ENCODE measurements at places on chromosomes 12 and 14.

DNA sequence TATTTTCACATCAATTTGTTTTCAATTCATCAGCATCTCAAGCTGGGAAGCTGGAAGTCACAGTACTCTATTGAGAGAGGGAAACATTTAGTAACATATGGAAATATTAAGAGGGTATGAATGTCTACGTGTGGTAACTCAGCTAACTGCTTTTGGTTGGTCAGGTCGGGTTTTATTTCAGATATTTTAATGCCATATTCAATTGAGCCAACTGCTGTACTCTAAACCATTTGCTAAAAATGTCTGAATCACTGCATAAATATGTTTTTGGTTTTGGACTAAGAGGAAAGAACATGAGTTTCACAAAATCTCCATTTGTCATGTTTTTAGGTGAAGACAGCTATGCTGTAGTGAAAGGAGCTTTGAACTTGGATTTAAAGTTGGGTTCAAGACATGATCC is 18.9 kb upstream of the PPFIBP1 start:
- DNase-seq = no peak

GRCh38 chr12:5305886-5306545 is 125.9 kb upstream of the NTF3 start:
- DNase-seq = no peak

- no peak for DNase-seq
These were observed 56.7 kb downstream of the BCL11B start for GRCh38 chr14:99215277-99215676.

GRCh38 chr12:59594943-59595500 is 807 bp upstream of the SLC16A7 start:
- DNase-seq = no peak

- no peak for DNase-seq
These were observed 14.8 kb downstream of the KMT5A start for GRCh38 chr12:123398550-123399254.
